Omental fat pad (tissue), 4 donors: ENCODE measurements at places on chromosomes 4 and X. TPM values are rescaled to one million over a fixed set of nuclear protein-coding genes. Genes with fewer than 3 reads are reported as not detected.

POU3F4 gene
- not detected for total RNA-seq

TCEAL8 gene
- 60.2 TPM for total RNA-seq

BEX1 gene
- total RNA-seq: 0.69 TPM

DCK gene
- total RNA-seq: 11.8 TPM

CCNA2 gene
- total RNA-seq: 0.44 TPM

- DNase-seq: no peak
Observed at GRCh38 chr4:150581056-150581605, 820 bp upstream of the MAB21L2 start.

GRCh38 chr4:162341533-162341932, 177.7 kb upstream of the FSTL5 start:
- no peak for DNase-seq

GRCh38 chr4:67871867-67872266, 11.9 kb downstream of the TMPRSS11D start:
- DNase-seq: no peak

DNA sequence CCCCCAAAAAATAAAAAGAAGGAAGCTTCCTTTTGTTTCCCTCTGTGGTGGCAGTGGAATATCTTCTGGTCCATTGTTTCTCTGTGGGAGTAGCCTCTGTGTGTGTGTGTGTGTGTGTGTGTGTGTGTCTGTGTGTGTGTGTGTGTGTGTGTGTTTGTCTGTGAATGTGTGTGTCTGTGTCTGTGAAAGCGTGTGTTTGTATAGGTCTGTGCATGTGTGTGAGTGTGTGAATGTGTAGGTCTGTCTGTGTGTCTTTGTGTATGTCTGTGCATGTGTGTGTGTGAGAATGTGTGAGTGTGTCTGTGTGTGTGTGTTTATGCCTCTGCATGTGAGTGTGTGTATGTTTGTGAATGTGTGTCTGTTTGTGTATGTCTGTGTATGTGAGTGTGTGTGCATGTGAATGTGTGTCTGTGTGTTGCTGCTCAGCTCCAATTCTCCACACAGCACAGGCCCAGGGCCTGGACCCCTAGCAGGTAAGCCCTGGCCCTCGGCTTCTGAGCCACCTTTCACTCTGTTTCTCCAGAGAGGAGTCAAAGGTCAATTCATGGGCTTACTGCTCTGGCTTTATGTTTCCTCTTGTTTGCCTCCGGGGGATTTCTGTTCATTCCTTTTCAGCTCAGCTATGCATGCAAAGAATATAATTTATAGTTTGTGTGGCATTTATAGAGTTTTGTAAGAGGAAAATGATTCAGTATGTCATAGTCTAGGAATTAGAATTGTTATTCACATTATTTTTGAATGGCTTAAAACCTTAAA, 89.8 kb downstream of the UCHL1 start:
- no peak for DNase-seq

DNA sequence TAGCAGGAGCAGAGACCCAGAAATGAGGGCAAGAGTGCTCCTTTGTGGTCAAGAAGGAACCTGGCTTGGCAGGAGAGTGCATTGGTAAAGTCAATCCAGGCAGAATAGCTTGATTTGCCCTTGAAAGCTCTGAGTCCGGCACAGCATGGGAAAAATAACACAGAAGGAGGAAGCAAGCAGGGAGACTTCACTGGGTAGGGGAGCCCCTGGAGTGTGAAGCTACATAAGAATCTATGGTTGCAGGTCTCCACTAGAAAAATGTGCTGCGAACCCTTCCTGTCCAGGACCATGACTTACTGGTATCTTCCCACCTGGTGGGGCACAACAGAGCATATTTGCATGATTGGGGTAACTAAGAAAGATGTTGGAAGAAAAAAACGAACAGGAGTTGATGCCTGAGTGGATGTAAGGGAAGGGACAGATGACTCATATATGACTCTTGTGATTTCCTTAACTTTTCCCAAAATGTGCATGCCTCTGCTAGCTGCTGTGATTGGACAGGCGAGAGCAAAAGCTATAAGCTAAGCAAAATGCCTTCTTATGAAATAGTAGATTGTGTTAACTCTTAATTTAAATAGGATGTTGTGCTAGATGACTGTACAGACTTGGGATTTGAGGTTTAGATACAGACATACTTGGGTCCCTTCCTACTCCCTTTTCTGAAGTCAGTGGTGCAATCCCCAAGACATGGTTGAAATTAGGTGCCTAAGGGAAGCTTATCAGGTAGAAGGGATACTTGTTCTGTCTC, 3.3 kb downstream of the IL13RA1 start:
- DNase-seq: no peak

DNA sequence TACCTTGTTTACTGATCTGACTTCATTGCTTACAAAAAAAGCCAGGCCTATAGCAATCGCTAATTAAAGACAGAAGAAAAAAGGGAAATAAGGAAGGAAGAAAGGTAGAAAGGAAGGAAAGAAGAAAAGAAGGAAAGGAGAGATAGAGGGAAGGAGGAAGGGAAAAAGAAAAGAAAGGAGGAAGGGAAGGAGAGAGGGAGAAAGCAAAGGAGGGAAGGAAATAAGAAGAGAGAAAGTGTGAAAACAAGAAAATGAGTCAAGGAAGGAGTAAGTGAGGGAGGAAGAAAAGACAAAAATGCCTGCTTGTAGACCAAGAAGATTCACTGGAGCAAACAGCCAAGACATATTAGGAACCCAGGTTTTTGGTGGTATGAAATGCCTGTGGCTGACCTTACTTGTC, 57.0 kb upstream of the MAGEB16 start:
- no peak for DNase-seq

DNA sequence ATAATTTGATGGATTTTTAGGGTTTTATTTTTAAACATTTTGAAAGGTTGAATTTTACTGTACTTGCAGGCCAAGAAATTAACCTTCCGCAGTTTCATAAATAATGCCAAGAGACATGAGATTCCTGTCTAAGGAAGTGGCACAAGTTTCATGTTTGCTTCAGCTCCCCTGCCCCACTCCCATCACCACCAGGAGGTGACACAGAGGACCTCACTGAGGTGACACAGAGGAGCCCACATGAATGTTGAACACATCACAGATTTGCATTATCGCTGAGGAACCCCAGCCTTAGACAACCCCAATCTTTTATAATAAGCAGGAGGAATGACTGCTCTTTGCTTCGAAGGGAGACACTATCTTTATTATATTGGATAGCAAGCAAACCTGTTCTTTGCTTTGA, 491.4 kb upstream of the ATOH1 start:
- no peak for DNase-seq

DNA sequence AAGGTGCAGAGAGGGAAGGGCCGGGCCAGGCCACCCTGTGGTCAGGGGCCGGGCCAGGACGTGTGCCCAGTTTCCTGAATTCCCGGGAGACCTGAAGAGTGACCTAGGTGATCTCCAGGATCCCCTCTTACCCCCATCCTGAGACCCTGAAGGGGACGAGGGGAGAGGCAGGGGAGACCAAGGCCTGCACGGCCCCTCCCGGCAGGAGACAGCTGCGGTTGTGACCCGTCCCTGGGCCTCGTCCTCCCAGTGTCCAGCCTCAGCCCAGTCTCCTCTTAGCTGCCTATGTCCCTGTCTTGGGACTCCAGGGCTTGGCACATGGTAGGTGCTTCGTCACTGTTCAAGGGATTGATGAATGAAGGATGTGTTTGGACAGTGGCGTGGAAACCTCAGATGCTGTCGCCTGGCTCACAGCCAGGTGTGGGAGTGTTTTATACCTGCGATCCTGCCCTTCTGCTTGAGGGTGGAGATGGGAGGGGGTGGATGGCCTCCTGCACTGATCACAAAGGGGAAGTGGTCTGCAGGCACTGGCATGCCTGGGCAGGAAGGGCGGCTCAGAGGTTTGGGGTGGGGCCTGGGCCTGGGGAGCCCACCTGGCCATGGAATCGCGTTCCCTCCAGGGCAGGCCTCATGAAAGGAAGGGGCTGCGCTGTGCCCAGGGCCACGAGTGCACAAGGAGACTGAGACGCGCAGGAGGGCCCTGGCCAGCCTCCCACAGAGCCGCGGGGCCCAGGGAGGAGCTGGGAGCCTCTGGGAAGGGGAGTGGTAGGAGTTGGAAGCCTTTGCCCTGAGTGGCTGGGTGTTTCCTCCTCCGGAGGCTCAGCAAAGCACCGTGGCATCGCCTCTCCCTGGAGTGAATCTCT, 6.9 kb downstream of the SH3TC1 start:
- DNase-seq: no peak

GRCh38 chrX:21155916-21156315, 218.3 kb upstream of the CNKSR2 start:
- no peak for DNase-seq

GRCh38 chr4:108287834-108288413, 119.2 kb upstream of the LEF1 start:
- no peak for DNase-seq

- no peak for DNase-seq
Observed at GRCh38 chrX:84118769-84119168, 69.2 kb downstream of the RPS6KA6 start.

DNA sequence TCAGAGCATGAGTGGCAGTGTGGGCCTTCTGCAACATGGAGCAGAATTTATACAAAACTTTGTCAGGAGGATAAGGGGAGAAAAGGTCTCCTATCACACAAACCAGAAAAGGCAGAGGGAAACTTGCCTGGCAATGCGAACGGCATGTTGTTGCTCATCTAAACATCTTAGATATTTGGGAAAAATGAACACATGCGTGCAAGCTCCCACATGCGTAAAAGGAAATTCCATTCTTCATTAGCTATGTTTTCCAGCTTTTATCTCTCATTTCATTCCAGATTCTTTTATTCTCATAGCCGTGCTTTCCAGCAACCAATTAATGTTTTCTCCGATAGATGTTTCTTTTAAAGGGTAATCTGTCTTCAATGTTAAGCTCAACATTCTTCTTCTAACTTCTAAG, 31.3 kb upstream of the GBA3 start:
- DNase-seq: no peak
